Activated T-helper 17 cell treated with anti-CD3 and anti-CD28 coated beads, Interleukin-2, amount 50 U/mL, for 72 hours (primary cell): ENCODE measurements at places on chromosomes 4 and X.

DNA sequence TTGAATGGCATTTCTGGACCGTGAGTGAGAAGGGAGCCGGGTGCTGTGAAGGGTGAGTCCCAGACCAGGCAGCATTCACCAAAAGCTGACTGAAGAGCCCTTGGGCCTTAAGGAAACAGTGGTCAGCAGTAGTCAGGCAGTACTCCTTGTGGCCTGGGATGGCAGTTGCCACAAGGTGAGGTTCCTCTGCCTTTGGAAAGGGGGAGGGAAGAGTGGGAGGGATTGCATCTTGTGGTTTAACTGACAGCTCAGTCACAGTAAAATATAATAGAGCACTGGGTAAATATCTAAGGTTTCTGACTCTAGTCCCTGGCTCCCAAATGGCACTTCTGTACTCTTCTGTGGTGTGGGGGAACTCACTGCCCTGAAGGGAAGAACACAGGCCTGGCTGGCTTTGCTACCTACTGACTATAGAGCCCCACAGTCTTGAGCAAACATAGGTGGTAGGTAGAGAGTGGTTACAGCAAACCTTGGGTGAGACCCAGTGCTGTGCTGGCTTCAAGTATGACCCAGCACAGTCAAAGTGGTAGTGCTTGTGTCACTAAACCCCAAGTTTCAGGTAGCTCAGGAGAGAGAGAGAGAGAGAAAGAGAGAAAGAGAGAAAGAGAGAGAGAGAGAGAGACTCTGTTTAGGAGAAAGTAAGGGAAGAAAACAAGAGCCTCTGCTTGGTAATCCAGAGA lies 154.2 kb downstream of the TEX11 start:
- ATAC-seq: peak; percentile 93

DNA sequence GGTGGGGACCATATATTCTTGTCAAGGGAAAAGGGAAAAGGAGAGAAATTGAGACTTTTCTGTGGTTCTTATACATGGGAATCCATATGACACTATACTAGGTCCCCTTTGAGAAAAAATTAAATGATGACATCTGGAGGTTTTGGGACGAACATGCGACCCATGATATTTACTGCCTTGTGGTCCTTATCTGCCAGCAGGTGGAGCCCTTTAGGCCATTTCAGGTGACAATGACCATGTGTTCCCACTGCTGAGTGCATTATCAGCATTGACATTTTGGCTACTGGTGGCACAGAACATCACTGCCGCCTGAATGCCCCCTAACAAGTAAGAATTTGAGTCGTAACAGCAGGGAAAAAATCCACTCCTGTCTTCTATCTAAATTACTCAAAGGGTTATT lies 843.4 kb downstream of the FSTL5 start:
- ATAC-seq: no peak

DNA sequence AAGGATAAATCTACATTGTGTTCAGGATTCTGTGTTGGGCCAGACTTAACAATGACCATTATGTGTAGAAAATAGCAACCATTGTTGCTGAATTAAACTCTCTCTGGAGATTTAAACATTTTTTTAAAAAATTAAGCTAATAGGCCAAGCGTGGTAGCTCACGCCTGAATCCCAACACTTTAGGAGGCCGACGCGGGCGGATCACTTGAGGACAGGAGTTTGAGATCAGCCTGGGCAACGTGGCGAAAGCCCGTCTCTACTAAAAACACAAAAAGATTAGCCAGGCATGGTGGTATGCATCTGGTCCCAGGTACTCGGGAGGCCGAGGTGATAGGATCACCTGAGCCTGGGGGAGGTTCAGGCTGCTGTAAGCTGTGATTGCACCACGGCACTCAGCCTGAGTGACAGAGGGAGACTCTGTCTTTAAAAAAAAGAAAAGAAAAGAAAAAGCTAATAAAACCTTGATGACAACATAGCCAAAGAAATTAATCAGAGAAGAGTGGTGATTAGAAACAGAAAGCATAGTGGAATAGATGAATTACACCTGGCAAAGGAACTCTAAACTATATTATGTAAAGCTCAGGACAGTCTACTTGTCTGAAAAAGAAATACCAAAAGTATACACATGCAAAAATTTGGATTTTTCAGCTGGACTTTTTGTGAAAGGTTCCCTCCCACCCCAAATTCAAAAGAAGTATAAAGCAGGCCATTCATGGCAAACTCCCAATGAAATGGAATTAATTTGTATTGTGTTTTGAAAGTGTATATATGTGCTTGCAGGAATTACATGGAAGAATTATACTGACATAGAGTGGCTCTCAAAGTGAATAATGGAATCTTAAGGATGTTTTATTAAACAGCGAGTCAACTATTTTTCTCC lies 21.9 kb downstream of the PLS3 start:
- no peak for ATAC-seq

DNA sequence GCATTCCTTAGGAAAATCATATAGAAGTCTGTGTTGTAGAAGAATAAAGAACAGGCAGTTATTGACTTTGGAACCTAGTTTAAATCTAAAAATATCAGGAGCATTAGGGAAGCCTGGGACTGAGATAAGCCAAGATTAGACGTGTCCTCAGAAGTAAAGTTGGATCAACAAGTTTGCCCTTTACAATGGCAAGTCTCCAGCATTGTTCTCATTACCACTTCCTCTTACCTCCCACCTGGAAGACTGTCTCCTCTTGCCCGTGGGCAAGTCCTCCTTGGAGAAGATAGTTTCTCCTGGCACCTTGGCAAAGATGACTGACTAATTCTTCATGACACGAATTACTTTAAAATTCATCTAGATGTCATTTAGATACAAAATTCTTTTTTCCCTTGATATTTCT lies 37.8 kb downstream of the CNKSR2 start:
- ATAC-seq: no peak

DNA sequence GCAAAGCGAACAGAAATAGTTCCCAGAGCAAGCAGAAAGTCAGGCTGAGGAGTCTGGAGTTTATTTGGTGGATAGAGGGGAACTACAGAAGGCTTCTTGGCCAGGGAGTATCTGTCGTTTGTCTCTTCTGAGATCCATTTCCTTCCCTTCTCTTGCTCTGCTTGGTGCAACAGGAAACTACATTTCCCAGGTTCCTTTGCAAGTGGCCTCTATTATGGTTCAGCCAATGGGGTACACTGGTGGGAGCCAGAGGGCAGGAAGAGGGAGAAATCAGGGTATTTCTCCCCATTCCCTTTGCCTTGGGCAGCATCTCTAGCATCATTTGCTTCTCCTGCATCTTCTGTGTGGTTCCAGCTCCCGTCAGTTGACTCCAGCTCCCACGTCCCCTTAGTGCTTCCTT lies 142.1 kb downstream of the BCOR start:
- no peak for ATAC-seq

GRCh38 chrX:116757491-116757890 lies 294.7 kb upstream of the CT83 start:
- no peak for ATAC-seq

GRCh38 chrX:149129767-149130166 lies 375.3 kb downstream of the IDS start:
- ATAC-seq: no peak

- ATAC-seq: no peak
Measured at GRCh38 chr4:5220028-5220427, 168.7 kb downstream of the STK32B start.

DNA sequence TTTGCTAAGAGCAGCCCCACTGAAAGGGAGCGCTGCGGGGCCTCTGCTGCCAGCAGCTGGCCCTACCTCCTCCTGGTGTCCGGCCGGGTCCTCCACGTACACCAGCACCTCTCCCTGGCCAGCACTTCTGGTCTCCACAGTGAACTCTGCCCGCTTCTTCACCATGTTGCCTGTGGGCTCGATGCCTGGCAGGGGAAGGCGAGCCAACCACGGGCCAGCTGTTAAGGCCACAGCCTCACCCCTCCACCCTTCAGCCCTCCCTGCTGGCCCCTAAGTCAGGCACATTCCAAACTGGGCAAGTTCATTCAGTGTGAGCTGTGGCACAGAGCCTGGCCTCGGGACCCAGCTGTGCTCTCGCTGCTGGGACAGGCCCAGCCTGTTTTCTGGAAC lies 7.8 kb downstream of the FLNA start:
- ATAC-seq: no peak

GRCh38 chr4:170599894-170600293 lies 510.1 kb upstream of the AADAT start:
- ATAC-seq: no peak

GRCh38 chr4:77123411-77123810 lies 33.6 kb upstream of the CCNG2 start:
- ATAC-seq: no peak

- no peak for ATAC-seq
Measured at GRCh38 chrX:121823406-121823805, 776.0 kb downstream of the GLUD2 start.

- ATAC-seq: no peak
Measured at GRCh38 chrX:17007134-17007768, 60.8 kb downstream of the REPS2 start.

DNA sequence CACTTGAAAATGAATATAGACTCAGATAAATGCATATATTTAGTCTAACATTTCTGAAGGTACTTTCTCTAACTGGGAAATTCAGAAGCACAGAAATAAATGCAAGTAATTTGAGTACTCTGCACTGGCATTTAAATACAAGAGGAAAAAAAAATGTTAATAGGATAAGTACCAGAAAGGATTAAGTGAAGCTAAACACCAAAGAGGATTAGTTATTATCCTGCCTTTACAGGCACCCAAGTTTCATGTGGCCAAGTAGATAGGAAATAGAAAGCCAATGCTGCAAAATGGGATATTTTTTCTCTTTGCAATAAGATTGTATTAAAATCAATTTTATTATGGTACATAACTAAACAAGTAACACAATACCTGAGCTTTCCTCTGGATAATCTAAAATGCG lies 762.5 kb downstream of the PCDH7 start:
- ATAC-seq: no peak
